ENCODE measurements at places on chromosomes 1 and 21. TPM values are rescaled to one million over a fixed set of nuclear protein-coding genes. Genes with fewer than 3 reads are reported as not detected.
A peak's percentile ranks its signal among the peaks of the same experiment; 100 is the strongest.

- ATAC-seq = peak; percentile 43
Observed at GRCh38 chr1:15717418-15718125, 18.5 kb upstream of the SLC25A34 start.

DNA sequence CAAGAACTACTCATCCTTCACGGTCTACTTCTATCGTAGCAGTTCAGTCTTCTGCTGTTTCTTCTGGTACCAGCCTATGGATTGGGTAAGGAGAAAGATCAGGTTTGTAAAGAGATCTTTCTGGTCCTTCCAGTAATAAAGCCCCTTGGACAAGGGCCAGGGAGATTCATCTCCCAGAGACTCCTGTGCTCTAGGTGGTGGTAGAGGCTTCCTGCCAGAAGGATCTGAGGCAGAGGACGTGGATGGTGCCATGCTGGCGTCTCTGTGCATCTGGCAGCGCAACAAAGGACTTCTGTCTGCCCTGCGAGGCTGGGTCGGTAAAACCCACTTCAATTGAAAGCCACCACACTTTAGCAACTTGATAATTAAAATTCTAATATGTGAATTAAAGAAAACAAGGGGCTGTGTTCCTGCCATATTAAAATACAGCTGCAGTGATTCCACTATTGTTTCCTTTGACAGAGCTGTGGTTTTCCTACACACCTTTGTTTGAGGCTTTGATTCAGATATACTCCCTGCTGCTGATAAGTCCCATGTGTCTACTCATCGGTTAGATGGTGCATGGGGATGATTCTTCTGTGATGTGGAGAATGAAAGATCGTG, 73.6 kb downstream of the ROR1 start:
- ATAC-seq = no peak

GRCh38 chr1:199691540-199691939, 336.0 kb upstream of the NR5A2 start:
- peak; percentile 51 for ATAC-seq

The TMCC2 gene
- total RNA-seq = 7.0 TPM

The CTH gene
- 4.4 TPM for total RNA-seq

The CALML6 gene
- not detected for total RNA-seq

Measured in gastroesophageal sphincter (tissue), 4 donors.